ENCODE measurements at places on chromosomes 12 and 14.
A peak's percentile ranks its signal among the peaks of the same experiment; 100 is the strongest.

DNA sequence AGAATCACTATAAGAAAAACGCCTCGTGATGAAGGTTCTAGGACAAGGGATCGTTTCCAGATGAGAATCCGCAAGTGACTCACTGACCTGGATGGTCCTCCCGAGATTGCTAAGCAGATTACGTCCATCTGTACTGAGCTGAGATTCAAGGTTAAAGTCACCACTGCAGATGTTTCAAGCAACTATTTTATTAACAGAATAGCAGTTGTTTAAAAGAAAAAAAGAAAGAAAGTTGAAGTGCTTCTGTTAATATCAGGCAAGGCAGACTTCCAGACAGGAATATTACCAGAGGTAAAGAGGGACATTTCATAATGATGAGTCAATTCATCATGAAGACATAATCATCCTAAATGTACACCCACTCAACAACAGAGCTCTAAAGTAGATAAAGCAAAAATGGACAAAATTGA is 17.9 kb downstream of the PXN start:
- no peak for DNase-seq

DNA sequence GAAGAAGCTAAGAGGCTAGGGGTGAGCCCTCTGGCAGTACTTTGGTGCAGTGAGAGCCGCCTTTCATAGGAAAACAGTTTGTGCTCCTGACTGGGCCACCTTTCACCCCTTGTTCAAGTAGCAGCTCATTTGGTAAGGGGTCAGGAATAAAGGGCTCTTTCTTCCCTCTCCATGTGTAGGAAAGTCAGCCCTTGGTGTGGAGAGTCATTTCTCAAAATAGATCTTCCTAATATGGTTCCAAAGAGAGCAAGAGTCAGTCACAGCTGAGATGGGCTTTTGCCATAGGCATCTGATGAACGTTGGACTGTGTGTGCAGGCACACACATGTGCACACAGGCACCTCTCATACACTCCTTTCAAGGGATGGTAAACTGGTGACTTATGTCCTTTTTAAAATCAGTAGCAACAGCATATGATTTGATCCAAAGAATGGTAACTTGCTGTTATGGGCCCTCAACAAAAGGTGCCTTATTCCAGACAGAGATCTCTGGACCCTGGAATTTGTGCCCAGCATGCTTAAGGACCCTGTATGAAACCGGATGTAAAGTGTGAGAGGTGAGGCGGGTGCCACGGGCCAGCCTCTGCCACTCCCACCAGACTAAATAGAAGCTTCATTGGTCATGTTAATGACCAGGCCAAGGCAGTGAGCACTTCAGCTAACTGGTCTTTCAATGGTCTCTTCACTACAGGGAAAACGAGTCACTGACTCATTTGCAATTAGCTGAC is 16.7 kb upstream of the RIC8B start:
- DNase-seq, result no peak

- no peak for DNase-seq
Observed at GRCh38 chr14:105165134-105165704, 3.4 kb downstream of the JAG2 start.

DNA sequence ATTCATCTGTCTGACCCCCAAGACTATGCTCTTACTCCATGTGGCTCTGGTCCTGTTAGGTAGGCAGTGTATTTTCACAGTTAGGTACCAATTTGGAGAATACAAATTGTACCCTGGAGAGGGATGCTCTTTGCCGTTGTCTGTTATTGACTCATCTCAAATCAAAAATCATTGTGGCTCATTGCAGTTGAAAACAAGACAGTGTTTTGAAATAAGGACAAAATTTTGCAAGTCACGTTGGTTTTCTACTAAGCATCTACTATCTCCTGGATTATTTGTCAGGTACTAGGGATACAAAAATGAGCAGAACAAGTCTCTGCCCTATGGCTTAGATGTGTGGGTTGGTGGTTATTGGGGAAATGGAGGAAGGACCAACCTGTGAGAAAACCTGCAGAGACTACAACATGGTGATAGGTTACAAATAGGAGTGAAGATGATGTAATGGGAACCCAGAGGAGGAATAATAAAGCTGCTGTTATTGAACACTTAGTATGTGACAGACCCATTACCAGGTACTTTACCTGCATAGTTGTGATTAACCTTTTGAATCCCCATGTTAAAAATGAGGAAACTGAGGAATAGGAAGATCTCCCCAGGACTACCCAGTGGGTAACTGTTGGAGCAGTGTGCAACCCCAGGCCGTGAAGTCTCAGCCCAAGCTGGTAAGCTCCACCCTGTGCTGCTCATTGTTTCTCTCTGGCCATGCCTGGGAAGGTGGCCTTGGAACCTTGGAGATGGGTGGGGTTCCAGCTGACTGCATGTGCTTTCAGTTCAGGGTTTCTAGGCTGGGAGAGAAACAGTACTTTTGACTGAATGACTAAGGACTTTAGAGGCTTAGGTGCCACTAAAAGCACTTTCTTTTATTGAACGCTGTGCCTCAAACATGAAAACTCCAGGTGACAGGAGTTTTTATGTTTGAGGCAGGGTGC is 72.9 kb upstream of the SRSF5 start:
- DNase-seq, result no peak

- DNase-seq, result no peak
Observed at GRCh38 chr14:105201156-105201924, 20.2 kb upstream of the NUDT14 start.

GRCh38 chr14:84225268-84225667 is 1304.7 kb upstream of the FLRT2 start:
- DNase-seq, result no peak

DNA sequence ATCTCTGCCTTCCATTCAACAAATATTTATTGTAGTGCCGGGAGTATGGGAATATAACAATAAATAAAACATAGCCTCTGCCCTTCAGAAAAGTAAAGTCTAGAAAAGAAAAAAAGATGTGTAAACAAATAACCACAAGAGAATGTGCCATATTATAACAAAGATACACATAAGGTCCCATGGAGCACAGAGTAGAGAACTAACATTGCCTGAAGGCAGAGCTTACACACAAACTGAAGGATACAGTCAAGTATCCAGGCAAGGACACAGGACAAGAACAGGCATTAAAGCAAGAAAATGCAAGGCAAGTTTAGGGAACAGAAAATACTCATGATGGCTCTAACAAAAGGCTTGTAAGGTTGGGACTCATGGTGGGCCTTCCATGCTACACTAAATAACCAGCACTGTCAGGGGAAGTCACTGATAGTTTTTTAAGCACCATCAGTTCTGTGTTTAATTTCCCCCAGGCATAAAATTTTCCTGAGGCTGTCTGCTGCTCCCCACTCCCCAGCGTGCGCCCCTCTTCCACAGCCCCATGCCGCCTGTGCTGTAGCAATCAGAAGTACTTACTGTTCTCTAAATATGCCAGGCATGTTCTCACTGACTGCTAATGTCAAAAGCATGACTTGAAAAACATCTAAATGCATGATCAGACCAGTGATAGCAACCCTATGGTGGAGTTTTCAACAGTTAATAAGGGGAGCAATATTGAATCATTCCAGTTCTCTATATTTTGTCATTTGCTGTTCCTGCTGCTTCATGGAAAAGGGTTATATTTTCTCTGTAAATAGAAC is 77.8 kb downstream of the ANKS1B start:
- no peak for DNase-seq

DNA sequence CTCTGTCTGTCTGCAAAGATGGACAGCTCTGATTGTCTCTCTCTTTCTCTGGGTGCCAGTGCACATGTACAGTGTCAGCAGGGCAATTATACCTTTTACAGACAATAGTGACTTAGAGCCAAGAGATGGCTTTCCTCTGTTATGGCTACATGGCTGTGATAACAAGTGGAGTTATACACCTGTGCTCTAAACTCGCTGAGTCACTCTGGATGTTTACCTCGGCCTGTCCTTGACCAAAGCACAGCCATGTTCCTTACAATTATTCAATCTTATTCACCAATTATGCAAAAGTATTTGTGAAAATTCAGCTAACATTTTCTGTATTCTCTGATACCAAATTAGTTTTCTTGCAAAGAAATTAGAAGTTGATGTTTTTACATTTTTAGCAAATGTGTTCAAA is 475.5 kb upstream of the CCDC196 start:
- DNase-seq, result no peak

- no peak for DNase-seq
Observed at GRCh38 chr12:85516667-85517325, 236.8 kb downstream of the ALX1 start.

GRCh38 chr12:53978477-53979356 is 4.0 kb upstream of the HOTAIR start:
- no peak for DNase-seq

DNA sequence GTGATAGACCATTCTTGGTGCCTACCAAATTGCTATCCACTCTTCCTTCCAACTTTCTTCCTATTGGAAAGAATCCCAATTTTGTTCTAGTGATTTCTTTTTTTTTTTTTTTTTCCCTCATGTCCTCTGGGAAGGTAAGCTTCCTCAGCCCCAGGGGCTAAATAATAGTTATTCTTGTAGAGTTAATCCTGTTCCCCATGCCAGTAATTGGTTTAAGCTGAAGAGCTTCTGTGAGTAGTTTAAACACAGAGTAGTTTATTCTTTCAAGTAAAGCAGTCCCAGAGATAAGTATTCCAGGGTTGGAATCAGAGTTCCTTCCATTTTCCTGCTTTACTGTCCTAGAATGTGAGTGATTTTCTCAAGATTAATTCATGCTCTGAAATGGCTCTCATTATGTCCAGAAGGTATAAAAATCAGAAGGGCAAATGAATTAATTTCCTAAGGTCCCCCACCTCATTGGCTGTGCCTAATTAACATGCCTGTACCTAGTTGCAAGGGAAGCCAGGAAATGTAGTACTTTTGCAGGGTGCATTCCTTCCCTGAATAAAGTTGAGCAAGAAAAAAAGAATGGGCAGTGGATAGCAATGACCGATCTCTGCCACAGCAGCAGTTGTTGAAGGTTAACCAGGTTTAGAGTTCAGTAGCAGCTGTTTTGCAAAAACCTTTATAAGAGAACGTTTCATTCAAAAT is 97.8 kb downstream of the PLEKHA5 start:
- no peak for DNase-seq

DNA sequence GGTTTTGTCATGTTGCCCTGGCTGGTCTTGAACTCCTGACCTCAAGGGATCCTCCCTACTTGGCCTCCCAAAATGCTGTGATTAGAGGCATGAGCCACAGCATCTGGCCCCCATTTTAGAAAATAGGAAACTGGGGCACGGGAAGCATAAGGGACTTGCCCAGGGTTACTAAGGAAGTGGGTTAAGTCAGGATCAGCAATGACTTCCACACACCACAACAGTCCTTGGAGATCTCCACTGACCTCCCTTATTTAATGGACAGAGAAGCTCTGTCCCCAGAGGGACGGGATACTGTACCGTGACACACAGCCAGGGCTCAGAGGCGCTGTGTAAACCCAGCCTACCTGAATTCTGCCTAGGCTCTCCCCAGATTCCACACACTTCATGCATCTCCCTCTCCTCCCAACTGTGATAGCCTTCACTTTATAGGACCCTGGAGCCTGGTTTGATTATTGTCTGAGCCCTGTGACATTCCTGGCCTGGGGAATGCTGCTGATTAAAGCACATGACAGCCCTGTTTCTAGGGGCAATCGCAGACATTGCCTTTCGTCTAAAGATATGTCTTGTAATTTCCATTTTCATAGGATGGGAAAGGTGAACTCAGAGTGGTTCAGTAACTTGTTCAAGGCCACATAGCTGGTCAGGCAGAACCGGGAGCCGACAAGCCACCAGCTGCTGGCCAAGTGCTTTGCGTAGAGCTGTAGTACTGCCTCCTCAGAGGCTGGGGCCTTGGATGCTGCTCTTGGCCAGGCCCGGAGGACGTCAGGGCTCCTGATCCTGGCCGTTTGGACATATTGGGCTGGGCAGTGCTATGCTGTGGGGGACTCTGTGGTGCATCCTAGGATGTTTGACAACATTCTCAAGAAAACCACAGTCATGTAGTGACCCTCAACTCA is 20.8 kb downstream of the SERPINA1 start:
- DNase-seq, result no peak

GRCh38 chr14:53213761-53214160 is 60.6 kb upstream of the DDHD1 start:
- no peak for DNase-seq

- DNase-seq, result peak; percentile 30
Observed at GRCh38 chr14:76710056-76711010, 50.9 kb upstream of the VASH1 start.

DNA sequence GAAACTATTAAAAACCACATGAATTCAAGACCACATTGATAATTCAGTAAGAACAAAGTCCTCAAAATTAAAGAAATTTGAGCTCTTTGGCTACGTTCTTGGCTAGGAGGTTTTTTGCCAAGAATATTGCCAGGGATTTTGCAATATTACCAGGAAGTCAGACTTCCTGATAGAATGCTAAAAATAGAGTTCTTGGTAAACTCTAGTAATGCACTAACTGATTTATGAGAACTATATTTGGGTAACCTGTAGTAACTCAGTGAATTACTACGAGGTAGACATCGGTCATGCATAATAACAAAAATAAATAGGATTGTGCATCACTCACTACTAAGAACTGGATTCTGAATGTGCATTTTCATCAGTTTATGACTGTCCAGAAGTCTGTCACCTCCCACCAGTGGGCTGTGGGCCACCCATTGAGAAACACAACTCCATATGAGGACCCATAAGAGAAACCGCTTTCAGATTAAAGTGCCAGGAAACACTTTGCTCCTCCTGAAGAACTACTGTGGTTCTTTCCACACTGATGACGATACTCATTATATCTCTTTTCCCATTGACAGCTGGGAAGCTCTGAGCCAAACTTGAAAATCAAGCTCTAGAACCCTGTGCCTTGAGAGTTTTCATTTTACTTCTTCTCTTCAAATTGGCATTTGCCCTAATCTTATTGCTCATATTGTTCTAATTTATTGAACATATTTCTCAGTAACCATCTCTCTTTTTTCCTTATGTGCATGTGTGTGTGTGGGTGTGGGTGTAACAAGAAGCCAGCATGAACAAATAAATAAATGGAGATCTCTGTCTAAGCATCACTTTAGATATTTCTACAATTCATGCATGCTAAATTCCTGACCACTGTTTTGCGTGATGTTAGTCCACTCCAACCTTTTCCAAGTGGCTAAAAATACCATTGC is 116.6 kb downstream of the BCL11B start:
- DNase-seq, result no peak

GRCh38 chr12:3130057-3130830 is 53.1 kb downstream of the TSPAN9 start:
- DNase-seq, result no peak

GRCh38 chr12:5348491-5348890 is 83.4 kb upstream of the NTF3 start:
- no peak for DNase-seq

DNA sequence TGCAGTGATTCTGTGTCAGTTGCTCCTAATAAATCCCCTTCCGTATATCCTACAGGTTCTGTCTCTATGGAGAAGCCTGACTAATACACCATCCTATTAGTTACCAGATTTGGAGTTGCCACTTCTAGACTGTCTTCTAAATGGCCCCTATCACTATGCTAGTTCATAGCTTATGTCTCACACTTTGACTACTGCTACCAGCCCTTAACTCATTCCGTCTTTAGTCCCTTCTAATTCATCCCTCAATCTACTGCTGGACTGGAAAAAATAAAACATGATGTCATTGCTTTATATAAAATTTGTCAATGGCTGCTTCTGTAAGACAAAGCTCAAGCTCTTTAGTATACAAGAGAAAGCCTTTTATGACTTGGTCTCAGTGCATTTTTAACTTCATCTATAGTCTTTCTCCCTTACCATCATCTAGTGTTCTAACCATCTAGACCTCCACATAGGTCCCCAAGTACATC is 99.5 kb downstream of the PPP1R12A start:
- no peak for DNase-seq

All from stimulated activated CD4-positive, alpha-beta T cell treated with anti-CD3 and anti-CD28 coated beads, Interleukin-2, amount 100 ng/mL, for 24 hours (primary cell).